ENCODE measurements at places on chromosomes 2 and 18.

GRCh38 chr2:73963385-73964120 is 21.2 kb upstream of the TET3 start:
- DNase-seq: no peak

GRCh38 chr2:20137131-20137571 is 85.7 kb upstream of the LAPTM4A start:
- DNase-seq: no peak

DNA sequence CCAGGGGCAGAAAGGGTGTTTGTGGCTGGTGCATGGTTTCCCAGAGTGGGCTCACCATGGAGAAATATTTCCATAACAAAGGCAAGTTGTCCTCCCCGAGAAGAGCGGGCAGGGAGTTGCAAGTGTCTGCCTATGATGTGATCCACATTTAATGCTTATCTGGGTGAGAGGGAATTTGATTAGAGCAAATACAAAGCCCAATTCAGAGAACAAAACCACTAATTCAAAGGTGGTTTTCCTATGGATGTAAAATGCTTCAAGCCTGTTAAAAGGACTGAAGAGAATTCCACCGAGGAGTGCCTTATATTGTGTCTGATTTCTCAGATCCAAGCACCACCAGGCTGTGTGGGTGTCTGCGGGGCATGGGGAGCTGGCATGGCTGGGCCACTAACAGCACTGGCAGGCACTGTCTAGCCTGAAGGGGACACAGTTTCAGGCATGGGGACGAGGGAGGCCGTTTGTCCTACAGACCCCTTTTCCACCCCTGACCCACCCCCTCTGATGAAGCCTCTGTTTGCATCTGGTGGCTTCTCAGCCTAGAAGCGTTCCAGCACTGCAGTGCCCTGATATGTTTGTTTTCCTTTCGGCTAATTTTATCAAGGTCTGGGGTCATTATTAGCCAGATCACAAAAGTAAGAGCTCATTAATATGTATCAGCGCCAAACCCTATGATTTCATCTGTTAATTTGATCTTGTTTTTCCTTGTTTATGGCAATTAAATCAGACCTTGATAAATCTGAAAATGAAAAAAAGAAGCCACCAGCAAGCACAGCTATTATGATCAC is 357.3 kb downstream of the HRH4 start:
- DNase-seq: no peak

GRCh38 chr2:10571673-10572072 is 118.1 kb downstream of the NOL10 start:
- DNase-seq: no peak

GRCh38 chr2:111669928-111670695 is 213.9 kb downstream of the ANAPC1 start:
- no peak for DNase-seq

DNA sequence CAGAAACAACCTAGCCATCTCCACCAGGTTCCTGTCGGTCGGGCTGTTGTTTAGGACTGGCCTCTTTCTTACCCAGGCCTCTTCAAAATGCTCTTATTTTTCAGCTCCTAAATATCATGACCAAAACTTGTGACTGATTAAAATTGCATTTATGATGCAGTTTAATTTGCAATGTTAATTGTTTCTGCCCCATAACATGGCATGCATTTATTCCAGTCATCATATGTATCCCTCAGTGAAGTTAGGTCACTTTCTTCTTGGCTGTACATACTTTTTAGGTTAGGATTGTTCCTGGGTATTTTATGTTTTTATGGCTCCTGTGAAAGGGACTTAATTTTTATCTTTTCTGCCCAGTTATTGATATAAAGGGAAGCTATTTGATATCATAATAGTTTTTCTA is 50.6 kb downstream of the CHRNA1 start:
- DNase-seq: no peak

GRCh38 chr18:57434536-57435494 is at the start of gene ONECUT2:
ONECUT2 (plus strand) TSS chr18:57435374; CDS start chr18:57435717, 343 bp downstream.
- peak; percentile 70 for DNase-seq

- peak; percentile 20 for DNase-seq
Observed at GRCh38 chr2:190069936-190070696, 7.6 kb upstream of the MSTN start.

- no peak for DNase-seq
Observed at GRCh38 chr2:230787101-230787500, 74.5 kb downstream of the CAB39 start.

- no peak for DNase-seq
Observed at GRCh38 chr2:150062416-150062815, 425.1 kb downstream of the RND3 start.

- DNase-seq: no peak
Observed at GRCh38 chr2:55837073-55837472, 86.5 kb downstream of the EFEMP1 start.

- DNase-seq: no peak
Observed at GRCh38 chr2:235894839-235895238, 273.3 kb downstream of the GBX2 start.

GRCh38 chr2:16226943-16227664 is 286.8 kb downstream of the MYCN start:
- DNase-seq: no peak

DNA sequence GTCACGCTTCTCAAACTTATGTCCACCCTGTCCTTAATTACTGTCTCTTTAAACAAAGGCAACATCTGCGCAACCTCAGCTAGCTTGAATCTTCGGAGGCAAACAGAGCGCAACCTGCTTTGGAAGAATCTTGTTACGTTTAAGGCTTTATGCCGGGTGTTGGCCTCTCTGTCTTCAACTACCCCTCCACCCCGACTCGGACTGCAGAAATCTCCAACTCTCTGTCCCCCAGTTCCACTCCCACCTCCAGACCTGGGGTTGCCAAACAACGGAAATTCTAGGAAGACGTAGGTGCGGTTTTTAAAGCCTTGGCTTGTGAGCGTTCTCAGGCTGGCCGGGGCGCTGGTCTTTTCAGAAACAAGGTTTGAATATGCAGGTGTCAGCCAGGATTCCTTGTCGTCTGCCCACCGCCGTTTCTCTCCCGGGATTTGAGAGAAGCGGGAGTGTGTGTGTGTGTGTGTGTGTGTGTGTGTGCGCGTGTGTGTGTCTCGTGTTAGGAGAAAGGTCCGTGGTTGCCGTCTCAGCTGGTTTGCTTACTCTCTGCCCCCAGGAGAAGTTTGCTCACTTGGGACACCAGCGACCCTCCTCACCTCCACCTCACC is 1.1 kb upstream of the ONECUT2 start:
- no peak for DNase-seq

- no peak for DNase-seq
Observed at GRCh38 chr2:21916934-21917522, 793.3 kb downstream of the TDRD15 start.

GRCh38 chr18:35306588-35307250 is 16.7 kb upstream of the ZSCAN30 start:
- DNase-seq: no peak

- DNase-seq: no peak
Observed at GRCh38 chr2:2033691-2034090, 289.4 kb upstream of the PXDN start.

DNA sequence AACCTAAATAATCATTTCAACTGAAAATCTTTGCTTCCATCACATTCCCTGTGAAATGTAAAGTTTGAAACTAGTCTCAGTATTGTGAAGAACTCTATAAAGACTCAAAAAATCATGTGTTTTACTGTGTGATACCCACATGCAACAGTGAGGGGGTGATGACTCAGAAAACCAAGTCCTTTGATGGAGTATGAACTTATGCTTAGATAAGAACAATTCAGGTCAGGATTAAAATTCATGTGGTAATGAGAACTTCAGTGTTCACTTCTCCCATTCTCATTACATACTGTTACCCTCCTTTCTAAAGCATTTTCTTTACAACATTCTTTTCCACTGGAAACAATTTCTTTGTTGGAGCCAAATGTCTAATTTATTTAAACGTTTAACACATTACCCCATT is 360.2 kb downstream of the FSIP2 start:
- no peak for DNase-seq

DNA sequence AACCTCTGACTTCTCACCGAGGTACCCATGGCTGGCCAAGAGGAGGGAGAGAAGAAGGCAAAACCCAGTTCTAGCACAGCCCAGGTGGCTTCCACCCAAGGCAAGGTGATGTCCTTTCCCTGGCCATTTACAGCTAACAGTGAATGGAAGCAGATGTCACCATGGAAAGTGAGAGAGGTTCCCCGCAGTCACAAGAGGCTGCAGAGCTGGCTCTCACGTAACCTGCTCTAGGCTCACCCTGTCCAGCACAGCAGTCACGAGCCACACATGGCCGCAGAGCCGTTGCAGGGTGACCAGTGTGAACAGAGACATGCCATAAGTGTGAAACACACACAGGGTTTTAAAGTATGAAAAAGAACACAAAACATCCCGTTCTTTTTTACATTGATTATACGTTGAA is 169.4 kb downstream of the TNS1 start:
- no peak for DNase-seq

GRCh38 chr2:16729335-16729734 is 63.7 kb upstream of the CYRIA start:
- no peak for DNase-seq

GRCh38 chr2:236970656-236971010 is 115.1 kb upstream of the COPS8 start:
- DNase-seq: no peak

DNA sequence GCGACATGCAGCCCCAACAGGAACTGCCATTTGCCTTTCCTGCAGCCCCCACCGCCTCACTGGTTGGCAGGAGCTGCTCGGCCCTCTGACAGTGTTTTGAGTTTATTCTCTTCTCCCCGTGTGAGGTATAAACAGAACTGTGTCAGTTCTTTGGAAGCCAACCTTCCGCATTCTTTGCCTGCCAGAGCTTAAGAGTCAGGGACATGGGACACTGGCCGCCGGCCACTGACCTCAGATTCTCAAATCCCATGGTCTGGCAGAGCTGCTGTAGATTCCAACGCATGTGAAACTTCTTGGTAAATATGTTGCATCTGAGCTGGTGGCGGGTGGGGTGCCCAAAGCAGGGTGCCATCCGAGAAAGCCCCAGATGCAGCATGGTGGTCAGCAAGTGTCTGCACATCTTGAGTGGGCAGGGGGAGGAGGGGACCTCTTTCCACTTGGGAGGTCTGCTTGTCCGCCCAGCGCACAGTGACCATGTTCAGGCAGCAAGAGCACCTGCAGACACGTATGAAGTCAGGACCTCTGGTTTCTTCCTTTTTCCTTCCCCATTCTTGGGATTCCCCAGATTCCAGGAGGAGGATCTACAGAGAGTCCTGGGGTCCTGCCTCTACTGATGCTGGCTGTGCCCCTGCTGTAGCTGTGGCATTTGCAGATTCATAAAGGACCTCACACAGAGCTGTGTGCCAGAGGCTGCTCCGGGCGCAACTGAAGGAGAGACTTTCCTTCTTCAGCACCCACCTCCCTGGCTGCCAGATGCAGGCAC is 23.8 kb downstream of the ASB18 start:
- no peak for DNase-seq

DNA sequence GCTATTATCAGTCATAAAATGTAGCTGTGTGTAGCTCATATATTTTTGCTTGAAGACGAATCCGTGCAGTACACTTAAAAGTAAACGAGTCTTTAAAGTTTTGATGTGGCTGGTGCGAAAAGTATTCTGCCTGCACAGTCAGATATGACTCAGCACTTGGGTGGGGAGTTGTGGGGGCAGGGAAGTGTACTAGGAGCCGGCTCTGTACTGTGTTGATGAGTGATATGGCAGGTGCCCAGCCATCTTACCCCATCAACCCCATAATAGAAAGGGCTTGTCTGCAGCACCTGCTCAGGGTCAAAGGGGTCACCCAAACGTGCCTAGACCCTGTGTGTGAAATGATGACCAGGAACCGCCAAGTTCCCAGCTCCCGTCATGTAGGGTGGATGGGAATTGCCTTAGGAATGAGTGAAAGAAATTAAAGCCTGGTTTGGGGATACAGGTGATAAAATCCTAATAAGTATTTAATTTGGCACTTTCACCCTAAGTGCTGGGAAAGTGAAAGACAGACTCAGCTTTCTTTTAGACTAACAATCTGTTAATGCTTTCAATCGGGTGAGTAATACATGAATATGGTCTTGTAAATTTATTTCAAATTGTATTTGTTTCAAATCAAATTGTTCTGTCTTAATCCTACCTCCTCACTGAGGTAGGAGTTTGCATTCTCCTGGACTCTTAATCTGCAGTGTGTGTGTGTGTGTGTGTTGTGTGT is 48.0 kb downstream of the BCL2L11 start:
- DNase-seq: no peak

DNA sequence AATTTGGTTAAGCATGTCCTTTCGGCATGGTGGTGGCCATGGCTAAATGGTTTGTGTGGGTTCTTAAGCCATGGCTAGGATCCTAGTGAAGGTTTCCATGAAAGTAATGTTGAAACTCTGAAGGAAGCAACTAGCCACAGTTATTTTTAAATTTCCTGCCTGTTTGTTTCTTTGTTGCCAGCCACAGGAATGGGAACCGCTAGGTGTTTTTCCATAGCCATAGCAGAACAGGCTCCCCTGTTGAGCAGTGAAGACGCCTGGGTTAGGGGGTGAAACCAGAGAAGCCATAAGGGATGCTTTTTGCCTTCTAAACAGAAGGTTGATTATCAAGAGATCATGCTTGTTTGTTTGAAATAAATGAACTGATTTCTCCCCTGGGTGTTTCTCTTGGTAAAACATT is 60.1 kb upstream of the CHMP1B start:
- no peak for DNase-seq

DNA sequence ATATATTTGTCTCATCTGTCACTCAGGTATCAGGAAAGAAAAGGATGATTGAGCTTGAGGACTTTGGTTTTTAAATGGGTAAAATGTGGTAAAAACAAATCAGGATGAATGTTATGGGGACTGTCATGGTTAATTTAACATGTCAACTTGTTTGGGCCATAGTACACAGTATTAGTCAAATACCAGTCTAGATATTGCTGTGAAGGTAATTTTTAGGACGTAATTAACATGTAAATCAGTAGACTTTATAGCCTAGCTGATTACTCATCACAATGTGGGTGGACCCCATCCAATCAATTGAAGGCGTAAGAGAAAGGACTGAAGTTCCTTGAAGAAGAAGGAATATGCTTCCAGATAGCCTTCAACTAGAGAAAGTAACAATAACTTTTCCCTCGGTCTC is 275.7 kb upstream of the ZNF804A start:
- DNase-seq: no peak

GRCh38 chr2:212176151-212176550 is 362.5 kb downstream of the ERBB4 start:
- DNase-seq: no peak

DNA sequence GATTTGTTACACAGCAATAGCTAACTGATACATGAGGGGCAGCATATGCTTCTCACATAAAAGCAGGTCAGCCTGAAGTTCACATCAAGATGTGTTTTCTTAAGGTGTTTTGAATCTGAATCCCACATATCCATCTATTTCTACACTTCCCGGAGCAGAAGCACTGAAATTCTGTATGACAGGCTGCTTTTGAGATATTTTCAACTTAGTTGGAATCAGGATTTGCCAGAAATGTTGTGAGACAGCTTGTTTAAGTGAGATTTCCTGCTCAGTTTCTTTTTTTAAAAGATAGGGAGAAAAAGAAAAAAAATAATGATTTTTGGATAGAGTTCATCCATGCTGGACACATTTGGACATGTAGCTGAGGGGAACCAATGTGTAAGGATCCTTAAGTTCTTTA is 501.5 kb upstream of the CELF4 start:
- DNase-seq: no peak

All from HL-60 (cell line).